Brain (organoid and tissue), 16 donors: ENCODE measurements at places on chromosomes 2 and 18.
A peak's percentile ranks its signal among the peaks of the same experiment; 100 is the strongest.

DNA sequence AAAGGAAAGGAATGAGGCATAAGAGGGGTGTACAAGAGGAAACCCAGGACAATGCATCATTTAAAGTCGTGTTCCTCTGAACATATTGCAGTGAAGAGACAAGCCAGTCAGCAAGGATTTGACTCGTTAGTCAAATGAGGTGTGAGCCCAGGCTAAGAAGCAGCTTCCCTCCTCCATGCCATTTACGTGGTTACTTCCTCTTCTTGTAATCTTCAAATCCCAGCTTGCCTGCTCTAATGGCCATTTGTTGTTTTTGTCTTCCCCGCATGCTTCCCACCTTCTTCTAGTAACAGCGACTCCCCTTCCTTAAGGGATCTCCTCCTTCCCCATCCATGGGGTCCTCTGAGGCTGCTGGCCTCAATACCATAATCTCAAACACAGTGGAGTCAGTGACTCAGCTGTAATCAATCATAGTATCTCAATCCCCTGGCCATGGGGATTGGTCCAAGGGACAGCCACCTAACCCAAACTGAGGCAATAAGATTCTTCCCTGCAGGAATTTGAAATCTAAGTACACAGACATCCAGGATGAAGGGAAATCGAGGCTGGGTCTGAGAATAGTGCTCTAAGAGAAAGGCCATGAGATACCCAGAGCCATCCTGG, 37.6 kb downstream of the SLC14A1 start:
- no peak for DNase-seq

GRCh38 chr2:144984038-144984437, 464.1 kb upstream of the ZEB2 start:
- DNase-seq: no peak

DNA sequence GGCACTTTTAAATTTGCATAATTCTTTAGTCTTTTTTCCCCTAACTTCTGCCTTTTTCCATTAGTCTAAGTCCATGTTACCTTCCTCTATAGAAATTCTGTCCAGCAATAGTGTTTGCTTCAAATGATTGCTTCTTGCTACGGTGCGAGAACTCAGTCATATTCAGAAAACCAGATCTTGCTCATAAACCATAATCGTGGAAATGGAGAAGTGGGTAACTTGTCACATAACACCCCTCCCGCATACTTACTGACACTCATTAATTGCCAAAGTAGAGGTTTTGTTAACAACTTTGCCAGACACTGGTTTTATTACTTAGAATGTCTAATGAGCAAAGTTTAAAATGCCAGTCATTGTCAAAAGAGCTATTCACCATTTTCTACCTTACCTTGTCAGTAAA, 94.3 kb upstream of the TWSG1 start:
- DNase-seq: no peak

- peak; percentile 73 for DNase-seq
Measured at GRCh38 chr2:122019724-122020123, 264.3 kb downstream of the TSN start.

DNA sequence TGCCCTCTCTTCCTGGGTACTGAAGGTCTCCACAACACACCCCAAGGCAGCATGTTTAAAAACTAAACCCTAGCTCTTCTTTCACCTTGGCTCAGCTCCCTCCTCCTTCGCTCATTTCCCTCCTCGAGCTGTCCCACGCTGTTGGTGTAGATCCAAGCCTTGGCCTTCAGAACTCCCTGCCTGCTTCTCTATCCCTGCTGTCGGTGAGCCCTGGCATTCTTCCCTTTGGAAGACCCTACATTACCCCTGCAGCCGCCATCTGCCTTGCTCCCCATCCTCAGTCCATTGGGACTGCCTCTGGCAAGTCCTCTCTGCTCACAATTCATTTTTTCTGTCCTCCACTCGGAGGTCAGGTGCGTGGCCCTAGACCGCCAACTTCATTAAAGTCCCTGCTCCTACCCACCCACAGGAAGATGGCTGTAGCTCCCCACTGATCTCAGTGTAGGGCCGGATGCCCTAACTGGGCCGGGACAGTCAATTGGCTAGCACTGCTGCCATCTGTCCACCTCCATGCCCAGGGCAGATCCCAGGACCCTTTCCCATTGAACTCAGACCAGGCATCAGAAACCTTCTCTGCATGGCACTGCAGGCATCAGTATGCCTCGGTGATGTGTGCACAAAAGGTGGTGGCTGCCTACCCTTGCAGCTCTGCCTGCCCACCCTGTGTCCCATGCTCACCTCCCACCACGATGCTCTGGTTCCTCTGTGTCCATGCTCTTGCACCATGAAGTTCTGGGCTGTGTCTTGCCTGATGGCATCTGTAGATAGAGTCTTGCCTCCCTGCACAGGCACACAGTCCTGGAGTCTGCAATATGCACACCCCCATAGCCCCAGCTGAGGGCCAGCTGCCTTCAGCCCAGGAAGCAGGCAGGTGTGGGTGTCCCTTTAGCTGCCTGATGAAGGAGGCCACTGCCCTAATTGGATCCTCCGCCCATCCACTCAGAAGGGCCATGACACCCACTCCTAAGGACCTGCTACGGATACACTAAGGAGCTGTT, 5.7 kb downstream of the AMER3 start:
- DNase-seq: no peak

DNA sequence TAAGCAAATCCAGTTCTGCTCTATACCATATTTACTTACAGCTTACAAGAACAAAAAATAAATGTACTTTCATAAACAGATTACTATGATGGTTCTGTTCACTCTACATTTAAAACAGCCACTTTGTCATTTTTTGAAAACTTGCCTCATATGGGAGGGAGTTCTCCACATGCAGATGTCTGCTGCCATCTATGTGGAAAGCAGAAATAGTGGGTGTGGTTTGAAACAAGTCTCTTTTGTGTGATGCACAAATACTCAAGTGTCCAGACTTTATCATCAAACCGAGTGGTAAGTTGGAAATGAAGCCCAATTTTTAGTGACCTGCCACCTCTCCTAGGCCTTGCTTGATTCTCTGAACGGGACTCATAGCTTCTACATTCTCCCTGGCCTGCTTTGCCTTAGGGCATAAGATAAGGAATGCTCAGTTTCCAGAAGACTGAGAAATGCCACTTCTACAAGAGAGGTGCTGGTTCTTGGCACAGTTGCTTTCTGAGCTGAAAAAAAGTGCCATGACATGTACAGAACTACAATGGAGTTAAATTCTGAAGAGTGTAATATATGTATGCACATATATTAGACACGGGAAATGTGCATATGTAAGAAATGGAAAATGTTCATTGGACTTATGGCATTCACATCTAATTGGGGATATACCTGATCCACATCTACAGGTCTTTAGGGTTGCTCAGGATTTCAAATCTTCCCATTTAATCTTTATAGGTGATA, 221.0 kb downstream of the SLC8A1 start:
- no peak for DNase-seq
